ENCODE measurements at places on chromosomes 6 and 20. TPM values are rescaled to one million over a fixed set of nuclear protein-coding genes. Genes with fewer than 3 reads are reported as not detected.

DNA sequence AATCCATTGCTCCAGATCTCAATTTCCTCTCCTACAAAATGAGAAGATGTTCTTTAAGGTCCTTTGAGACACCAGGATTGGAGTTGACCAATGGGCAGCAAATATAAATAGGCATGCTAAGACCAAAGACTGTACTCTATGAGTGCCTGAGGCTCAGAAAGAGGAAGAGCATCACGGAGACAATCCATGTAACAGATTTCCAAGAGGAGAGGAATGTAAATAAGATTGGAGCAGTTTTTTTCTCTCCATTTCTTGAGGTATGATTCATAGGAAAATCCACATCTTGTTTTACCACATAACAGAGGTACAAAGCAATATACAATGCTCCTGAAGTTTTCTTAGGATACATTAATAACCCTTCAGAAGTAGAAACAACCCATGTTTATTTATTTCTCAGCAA lies 109.8 kb downstream of the UBE3D start:
- DNase-seq, result no peak
- H3K27me3 ChIP-seq, result no peaks in the 10 kb centered on the region
- no peaks in the 10 kb centered on the region for H3K4me1 ChIP-seq
- H3K36me3 ChIP-seq, result no peaks in the 10 kb centered on the region
- no peak overlapping the region for H3K27ac ChIP-seq

DNA sequence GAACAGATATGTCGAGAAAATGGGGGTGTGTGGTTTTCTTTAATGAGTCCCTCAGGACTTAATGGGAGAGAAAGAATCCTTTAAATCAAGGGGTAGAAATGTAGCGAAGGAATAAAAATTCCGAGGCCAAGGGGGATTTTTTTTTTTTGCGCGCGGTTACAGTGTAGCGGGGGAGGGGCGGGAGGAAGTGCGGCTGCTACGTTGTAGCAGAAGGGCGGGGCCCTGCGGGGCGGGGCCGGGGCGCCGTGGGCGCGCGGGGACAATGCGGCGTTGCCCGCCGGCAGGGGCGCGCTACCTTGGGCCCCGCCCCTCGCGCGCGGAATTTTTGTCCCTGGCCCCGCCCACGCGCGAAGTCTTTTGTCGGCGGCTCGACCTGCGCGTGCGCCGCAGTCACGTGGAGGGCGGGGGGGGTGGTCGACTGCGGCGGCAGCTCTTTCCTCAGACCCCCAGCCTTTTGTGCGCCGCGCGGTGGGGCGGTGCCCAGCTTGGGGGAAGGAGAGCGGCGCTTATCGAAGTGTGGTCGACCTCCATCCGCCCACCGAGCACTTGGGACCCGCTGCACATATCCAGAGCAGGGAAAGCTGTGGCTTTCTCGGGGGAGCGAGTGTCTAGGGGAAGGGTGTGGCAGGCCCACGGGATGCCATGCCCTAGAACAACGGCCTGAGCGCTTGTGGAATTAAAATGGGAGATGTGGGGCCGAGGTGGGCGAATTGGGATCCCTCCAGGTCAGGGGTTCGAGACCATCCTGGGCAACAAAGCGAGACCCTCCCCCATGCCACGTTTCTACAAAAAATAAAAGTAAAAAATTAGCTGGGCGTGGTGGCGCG lies 1.3 kb downstream of the TUBB start:
- peak overlapping the region; percentile 93 for H3K4me3 ChIP-seq
- H3K27ac ChIP-seq, result peak overlapping the region; percentile 97
- peaks cover 48% of the 10 kb centered on the region for H3K4me1 ChIP-seq
- peaks cover 70% of the 10 kb centered on the region for H3K36me3 ChIP-seq
- H3K27me3 ChIP-seq, result no peaks in the 10 kb centered on the region

GRCh38 chr20:22524393-22525015 lies 59.9 kb downstream of the FOXA2 start:
- no peaks in the 10 kb centered on the region for H3K27me3 ChIP-seq
- no peaks in the 10 kb centered on the region for H3K36me3 ChIP-seq
- DNase-seq, result no peak
- H3K4me3 ChIP-seq, result no peak overlapping the region

- H3K4me1 ChIP-seq, result no peaks in the 10 kb centered on the region
- DNase-seq, result no peak
- H3K27me3 ChIP-seq, result no peaks in the 10 kb centered on the region
- no peak overlapping the region for H3K27ac ChIP-seq
Observed at GRCh38 chr6:170030284-170030815, 260.5 kb downstream of the DLL1 start.

GRCh38 chr6:153150752-153151440 lies 19.8 kb upstream of the RGS17 start:
- H3K4me3 ChIP-seq, result no peak overlapping the region
- no peak overlapping the region for H3K27ac ChIP-seq
- H3K4me1 ChIP-seq, result no peaks in the 10 kb centered on the region
- H3K36me3 ChIP-seq, result no peaks in the 10 kb centered on the region

DNA sequence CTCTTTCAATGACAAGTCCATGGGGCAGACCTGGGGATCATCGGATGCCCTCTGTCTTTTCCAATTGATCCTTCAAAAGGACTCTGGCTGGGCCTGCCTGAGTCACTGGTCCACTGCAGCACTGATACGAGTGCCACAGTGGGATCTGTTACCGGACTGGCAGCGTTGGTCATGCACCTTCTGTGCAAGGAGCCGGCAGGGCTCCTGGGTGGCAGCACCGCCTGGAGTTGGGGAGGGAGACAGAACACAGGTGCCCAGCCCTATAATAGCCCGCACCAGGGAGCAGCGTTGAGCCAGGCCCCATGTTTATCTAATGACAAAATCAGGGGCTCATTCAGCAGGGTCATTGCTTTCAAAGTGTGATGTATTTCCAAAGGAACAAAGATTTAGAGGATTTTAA lies 64.2 kb upstream of the NXT1 start:
- H3K27ac ChIP-seq, result no peak overlapping the region
- no peaks in the 10 kb centered on the region for H3K4me1 ChIP-seq
- no peak overlapping the region for H3K4me3 ChIP-seq
- no peaks in the 10 kb centered on the region for H3K27me3 ChIP-seq

Gene SLCO4A1
- 59.2 TPM for total RNA-seq

Gene ATP6V1G2
- total RNA-seq, result 0.82 TPM

Gene CALHM6
- total RNA-seq, result 9.7 TPM

Gene SYNDIG1
- total RNA-seq, result not detected

Gene CLVS2
- total RNA-seq, result not detected

Gene LRP11
- total RNA-seq, result 3.6 TPM
